Naive B cell (primary cell): ENCODE measurements at places on chromosomes 4 and X. TPM values are rescaled to one million over a fixed set of nuclear protein-coding genes. Genes with fewer than 3 reads are reported as not detected.

- no peak for DNase-seq
These were observed 1145.4 kb downstream of the STIM2 start for GRCh38 chr4:28006021-28006420.

DNA sequence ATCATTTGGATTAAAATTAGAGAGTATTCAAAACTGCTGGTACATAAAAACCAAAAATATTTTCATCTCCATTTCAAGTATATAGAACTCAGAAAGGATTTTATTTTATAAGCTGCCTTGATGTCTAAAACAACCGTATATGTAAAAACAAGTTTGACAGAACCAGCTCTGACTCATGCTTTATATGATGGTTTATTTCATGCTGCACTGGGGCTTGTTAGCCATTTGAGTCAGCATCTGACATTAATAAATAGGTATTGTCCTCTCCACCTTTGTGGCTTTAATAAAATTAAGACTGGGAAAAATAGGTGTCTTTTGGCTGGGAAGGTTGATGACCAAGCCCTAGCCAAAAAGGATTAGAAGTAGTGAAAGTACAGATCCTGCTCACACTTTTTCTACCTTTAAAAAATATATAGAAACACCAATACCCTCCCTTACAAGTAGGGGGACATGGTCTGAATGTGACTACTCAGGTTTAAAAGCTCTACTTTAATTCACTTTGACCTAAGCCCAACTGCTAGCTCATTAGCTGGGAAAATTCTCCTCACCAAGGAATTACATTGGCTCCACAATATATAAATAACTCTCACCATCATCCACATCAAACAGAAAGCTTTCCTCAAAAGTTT lies 228.1 kb downstream of the ADAMTS3 start:
- DNase-seq = no peak

Gene ADGRG2
- not detected for polyA plus RNA-seq

DNA sequence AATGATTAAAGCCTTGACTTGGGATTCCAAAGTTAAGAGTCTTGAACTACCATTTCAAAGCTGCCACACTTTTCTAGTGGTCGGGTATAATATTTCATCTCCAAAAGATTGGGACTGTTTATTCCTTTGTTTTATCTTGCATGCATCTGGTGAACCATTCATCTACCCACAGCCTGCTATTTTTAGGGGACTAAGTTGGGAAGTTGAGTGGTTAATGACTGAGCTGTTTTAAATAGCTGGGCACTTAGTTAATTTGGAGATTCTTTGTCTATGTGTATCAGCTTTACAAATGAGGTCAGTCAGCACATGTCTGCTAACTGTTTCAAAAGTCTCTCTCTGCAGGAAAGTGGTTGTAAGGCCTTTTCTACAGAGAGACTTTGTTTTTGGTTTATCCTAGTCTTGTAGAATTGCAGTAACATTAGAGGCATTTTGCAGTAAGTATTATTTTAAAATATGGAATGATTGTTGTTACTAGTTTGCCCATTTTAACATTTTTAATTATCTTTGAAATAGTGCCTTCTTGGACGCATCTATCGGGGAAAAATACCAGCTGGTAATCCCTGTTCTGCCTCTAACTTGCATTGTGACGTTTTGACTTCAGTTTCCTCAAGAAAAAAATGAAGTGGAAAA lies 8.2 kb downstream of the BMP2K start:
- DNase-seq = no peak

DNA sequence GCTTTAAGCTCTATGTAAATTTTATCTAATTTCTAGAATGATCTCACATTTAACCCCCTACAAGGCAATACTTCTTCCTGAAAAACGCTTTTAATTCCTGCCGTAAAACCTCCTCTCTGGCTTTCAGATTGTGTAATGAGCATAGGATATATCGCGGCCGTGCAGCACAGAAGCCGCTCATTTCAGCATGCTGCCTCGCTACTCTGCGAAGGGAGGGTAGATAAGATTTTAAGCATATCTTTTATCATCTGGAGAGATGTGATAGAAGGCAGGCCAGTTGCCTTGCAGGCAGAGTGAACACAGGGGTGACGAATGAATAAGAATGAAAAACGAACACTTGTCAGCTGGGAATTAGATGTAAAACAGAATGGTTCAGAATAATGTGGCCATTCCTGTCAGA lies 265.5 kb downstream of the UNC5C start:
- no peak for DNase-seq

Gene GLRA2
- polyA plus RNA-seq = not detected

- no peak for DNase-seq
These were observed 37.1 kb downstream of the RWDD4 start for GRCh38 chr4:183621875-183622274.

Gene RHOXF2
- not detected for polyA plus RNA-seq

- DNase-seq = no peak
These were observed 103.0 kb downstream of the PPP3CA start for GRCh38 chr4:101244349-101244748.

GRCh38 chrX:120549483-120550452 lies 11.0 kb downstream of the CUL4B start:
- no peak for DNase-seq
